ENCODE measurements at places on chromosomes 6 and 20.

DNA sequence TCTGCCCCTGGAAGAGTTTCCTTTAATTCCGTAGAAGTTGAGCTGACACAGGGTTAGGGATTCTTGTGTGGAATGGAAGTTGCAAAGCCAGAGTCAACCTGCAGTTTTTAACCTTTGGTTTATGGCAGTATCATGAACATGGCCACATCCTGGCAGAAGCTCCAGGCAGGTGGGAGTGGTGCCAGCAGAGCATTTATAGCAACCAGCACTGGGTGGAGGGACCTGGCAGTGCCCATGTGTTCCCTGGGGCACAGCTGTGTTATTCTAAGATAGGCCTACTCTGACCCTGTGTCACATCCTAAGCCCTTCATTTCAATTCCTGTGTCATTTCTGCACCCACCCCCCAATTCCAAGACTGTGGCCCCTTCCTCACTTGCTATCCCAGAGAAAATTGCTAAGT lies 26.1 kb upstream of the ZNF831 start:
- DNase-seq: no peak

- DNase-seq: no peak
Observed at GRCh38 chr20:8489094-8489883, 357.2 kb downstream of the PLCB1 start.

- no peak for DNase-seq
Observed at GRCh38 chr6:52551483-52552277, 25.2 kb downstream of the TRAM2 start.

GRCh38 chr6:51660767-51661166 lies 426.6 kb downstream of the PKHD1 start:
- no peak for DNase-seq

DNA sequence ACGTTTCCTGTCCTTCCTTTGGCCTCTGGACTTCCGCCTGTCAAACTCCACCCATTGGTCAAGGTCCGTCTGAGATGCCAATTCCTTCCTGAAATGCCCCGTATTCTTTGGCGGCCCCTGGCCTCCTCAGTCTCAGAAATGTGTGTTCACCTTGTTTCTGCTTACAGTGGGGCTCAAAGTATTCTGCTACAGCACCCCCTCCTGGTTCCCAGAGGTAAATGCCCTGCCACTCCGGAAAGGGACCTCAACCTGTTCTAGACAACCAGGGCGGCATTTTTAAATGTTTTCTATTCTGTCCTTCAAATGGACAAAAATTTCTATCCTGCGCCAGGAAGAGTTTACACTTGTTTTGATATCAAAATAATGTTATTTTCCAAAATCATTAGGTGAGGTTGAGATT lies 12.1 kb upstream of the PAX1 start:
- no peak for DNase-seq

DNA sequence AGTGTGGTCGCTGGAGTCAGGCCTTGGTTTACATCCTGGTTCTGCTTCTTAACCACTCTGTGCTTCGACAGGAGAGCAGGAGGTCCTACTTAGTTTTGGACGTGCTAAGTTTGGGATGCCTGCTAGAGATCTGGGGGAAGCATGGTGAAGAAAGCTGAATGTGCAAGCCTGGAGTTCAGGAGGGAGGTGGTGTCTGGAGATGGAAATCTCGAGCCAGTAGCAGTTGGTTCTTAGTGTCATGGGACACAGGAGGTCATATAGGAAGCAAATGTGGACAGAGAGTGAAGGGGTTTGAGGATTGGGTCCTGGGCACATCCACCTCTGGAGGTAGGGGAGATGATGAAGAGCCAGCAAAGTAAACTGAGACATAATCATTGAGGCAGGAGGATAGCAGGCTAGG lies 131.4 kb downstream of the SYCP2 start:
- no peak for DNase-seq

GRCh38 chr6:21348504-21349195 lies 244.9 kb upstream of the SOX4 start:
- DNase-seq: no peak

DNA sequence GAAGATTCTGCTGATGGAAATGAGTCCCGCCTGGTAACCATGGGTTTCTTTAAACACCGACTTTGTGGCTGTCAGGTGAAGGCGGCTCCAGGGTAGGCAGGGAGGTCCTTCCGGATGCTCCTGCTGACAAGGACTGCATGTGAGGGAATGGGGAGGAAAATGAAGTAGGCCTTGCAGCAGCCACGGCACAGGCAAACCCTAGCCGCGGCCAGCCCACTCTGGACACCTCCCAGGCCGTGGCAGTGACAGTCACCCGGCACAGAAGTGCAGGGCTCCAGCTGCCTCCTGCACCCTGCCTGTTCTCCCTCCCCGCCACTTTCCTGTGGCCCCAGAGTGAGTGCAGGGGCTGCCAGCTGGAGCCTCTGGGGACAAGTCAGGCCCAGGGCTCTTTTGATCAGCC lies 21.0 kb downstream of the BPIFB1 start:
- no peak for DNase-seq

- no peak for DNase-seq
Observed at GRCh38 chr6:130516604-130517003, 150.8 kb downstream of the TMEM200A start.

- DNase-seq: peak; percentile 63
Observed at GRCh38 chr20:37990571-37991151, 42.6 kb downstream of the TTI1 start.

- DNase-seq: no peak
Observed at GRCh38 chr6:126531286-126531685, 191.4 kb downstream of the CENPW start.

DNA sequence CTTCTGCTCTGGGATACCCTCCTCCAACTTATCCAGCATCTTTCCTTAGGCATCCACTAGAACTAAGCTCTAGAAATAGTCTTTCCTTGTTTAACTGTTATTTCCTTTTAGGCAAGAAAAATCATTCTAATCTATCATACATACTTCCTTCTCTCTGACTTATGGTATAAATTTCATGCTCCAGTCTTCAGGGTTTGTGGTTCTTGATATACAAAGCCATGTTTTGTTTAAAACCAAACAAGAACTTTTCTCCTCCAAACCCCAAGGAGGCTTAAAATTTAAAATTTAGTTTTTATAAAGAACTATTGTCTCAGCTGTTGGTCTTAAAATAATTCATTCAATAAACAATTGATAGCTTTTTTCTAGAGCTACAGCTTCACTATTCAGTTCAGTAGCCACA lies 77.2 kb downstream of the CD164 start:
- no peak for DNase-seq

GRCh38 chr6:128413291-128413690 lies 107.1 kb downstream of the PTPRK start:
- DNase-seq: no peak

DNA sequence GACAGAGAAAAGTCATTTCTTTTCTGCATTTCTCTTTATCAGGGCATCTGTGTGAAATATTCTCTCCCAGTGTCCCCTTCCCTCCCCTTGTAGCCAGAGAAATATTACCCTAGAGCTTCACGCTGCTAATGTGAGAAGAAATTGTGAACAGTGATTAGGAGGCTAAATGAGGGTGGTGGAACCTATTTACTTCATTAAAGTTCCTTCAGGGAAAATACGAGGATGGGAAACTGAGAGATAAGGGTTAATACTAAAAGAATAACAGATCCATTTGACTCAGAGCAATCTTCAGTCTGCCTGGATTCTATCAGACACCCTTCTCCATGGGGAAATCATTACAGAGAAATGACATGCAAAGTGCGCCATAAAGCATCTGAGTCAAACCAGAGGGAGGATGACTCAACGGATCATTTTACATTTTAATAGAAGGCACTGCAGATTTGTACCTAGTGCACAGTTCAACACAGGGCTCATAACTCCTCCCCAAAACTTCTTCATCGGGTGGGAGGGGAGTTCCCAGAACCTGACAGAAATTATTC lies 131.3 kb downstream of the GJA10 start:
- peak; percentile 64 for DNase-seq
